T-helper 1 cell (primary cell): ENCODE measurements at places on chromosomes 1 and 21.

- DNase-seq, result no peak
These were observed 2.3 kb downstream of the PTPRU start for GRCh38 chr1:29238620-29239002.

- DNase-seq, result no peak
These were observed 113.9 kb upstream of the COL6A1 start for GRCh38 chr21:45867671-45868081.

- no peak for DNase-seq
These were observed 42.3 kb upstream of the RUNX3 start for GRCh38 chr1:24972221-24972914.

DNA sequence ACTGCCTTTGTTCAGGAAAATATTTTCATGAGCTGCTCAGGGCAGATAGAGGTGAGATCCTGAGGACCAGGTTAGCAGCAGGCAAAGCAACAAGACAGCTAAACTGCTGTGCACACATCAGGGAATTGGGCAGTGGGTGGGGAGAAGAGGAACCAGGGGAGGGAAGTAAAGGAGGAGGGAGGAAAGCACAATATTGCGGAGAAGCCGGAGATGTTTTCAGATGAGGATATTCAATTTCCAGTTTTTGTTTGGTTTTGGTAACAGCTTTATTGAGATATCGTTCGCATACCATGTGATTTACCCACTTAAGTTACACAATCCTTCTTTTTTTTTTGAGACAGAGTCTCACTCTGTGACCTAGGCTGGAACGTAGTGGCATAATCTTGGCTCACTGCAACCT is 34.5 kb downstream of the EPHA10 start:
- no peak for DNase-seq

- no peak for DNase-seq
These were observed 58.0 kb downstream of the FAAP20 start for GRCh38 chr1:2136386-2137235.

GRCh38 chr1:172321451-172321850 is 99.0 kb upstream of the C1orf105 start:
- no peak for DNase-seq

GRCh38 chr1:16605532-16606505 is 7.5 kb downstream of the NBPF1 start:
- no peak for DNase-seq

- DNase-seq, result no peak
These were observed 12.0 kb upstream of the KCNE2 start for GRCh38 chr21:34351786-34352241.

DNA sequence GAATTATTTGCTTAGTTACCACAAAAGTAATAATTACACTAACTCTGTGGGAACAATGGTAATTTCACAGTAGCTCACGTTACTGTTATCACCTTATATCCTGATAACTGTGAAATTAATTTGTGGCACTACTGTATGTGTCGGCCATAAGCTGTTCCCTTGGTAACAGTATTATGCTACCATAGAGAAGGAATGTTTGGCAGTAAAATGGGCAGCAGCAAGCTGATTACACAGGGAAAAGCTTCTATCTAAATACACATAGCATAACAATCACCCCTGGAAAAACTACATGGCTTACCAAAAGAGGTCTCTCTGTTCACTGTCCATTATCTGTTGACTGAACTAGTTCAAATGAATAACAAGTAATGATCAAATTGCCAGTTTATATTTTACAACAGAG is 124.1 kb downstream of the DPYD start:
- DNase-seq, result no peak

DNA sequence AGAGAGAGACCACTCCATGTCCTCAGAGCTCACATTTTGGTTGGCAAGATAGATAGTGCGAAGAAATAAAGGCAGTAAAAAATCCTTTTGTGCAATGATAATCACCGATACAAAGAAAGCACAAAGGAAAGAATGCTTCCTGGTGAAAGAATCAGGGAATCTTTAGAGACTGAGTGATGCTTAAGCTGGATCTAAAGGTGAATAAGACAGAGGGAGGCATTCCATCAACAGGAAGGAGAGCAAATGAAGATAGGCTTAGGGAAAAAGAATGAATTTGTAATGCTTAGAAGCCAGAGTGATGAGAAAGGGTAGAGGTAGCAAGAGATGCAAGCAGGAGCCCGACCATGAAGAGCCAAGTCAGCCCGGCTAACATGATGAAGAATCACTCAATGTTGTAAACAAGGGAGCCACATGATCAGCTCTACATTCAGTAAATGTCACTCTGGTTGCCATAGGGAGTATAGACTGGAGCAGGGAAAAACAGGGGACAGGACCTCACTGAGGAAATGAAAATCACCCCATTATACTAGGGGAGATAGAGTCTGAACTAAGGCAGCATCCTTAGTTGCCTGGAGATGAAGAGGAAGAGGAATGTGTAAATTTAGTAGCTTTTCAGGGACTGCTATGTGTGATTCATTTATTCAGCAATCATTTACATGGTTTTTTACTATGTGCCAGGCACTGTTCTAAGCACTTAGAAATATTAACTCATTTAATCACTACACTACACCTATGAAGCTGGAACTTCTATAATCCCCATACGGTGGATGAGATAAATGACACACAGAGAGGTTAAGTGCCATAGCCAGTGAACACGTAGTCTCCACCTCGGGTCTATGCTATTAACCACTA is 402.6 kb upstream of the NFIA start:
- DNase-seq, result no peak

DNA sequence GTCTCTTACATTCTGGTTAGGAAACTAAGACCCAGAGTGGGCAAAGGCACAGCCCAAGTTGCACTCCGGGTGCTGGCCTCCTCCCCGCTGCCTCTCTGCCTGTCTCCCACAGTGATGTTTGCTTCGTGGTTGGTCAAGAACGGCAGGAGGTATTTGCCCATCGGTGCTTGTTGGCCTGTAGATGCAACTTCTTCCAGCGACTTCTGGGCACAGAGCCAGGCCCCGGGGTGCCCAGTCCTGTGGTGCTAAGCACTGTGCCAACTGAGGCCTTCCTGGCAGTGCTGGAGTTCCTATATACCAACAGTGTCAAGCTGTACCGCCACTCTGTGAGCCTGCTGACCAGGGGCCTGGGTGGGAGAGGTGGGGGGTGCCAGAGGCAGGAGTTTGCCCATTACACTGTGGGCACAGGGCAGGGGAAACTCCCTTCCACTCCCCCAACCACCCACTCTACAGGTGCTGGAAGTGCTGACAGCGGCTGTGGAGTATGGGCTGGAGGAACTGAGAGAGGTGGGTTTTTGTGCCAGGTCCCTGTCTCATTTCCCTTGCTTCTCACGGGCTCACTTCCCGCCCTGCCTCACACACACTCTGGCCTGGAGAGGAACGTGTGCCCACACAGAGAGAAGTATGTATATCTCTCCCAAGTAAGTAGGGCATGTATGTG is 1.9 kb downstream of the BTBD19 start:
- peak; percentile 33 for DNase-seq

- DNase-seq, result peak; percentile 97
These were observed 22.6 kb upstream of the RNF187 start for GRCh38 chr1:228464487-228464983.

- DNase-seq, result no peak
These were observed 86.0 kb downstream of the MATN1 start for GRCh38 chr1:30637183-30637980.

DNA sequence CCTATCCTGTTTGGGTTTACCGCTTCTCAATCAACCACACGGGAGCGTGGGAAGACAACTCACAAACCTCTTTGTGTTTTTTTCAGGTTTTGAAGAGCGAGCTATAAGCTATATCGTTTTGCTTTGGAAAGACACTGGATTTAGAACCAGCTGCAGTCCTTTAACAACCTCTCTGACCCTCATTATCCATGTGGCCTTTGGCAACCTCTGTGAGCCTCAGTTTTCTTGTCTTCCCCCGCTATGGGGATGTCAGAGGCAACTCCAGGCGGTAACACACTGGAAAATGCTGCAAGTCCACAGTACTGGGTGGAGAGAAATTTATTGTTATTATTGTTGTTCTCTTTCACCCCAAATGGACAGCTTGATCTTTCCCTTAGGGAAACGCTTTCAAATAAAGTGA is 100.0 kb downstream of the ETS2 start:
- no peak for DNase-seq

- DNase-seq, result no peak
These were observed 187.8 kb upstream of the HP1BP3 start for GRCh38 chr1:20974951-20975350.

DNA sequence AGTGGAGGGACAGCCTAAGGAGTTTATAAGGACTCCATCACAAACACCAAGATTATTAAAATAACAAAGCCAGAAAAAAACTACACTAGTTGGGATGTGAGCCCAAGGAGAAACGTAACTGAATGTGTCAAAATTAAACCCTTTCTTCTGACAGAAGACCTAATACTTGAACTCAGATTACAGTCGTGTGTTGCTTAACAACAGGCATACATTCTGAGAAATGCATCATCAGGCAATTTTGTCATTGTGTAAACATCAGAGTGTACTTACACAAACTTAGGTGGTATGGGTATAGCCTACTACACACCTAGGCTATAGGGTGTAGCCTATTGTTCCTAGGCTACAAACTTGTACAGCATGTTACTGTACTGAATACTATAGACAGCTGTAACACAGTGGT is 23.4 kb downstream of the DSTYK start:
- no peak for DNase-seq

- DNase-seq, result no peak
These were observed 62.5 kb upstream of the ZP4 start for GRCh38 chr1:237953238-237953637.

GRCh38 chr1:101166583-101167120 is 70.2 kb upstream of the S1PR1 start:
- DNase-seq, result no peak

GRCh38 chr1:81660286-81660685 is 140.4 kb upstream of the ADGRL2 start:
- no peak for DNase-seq

DNA sequence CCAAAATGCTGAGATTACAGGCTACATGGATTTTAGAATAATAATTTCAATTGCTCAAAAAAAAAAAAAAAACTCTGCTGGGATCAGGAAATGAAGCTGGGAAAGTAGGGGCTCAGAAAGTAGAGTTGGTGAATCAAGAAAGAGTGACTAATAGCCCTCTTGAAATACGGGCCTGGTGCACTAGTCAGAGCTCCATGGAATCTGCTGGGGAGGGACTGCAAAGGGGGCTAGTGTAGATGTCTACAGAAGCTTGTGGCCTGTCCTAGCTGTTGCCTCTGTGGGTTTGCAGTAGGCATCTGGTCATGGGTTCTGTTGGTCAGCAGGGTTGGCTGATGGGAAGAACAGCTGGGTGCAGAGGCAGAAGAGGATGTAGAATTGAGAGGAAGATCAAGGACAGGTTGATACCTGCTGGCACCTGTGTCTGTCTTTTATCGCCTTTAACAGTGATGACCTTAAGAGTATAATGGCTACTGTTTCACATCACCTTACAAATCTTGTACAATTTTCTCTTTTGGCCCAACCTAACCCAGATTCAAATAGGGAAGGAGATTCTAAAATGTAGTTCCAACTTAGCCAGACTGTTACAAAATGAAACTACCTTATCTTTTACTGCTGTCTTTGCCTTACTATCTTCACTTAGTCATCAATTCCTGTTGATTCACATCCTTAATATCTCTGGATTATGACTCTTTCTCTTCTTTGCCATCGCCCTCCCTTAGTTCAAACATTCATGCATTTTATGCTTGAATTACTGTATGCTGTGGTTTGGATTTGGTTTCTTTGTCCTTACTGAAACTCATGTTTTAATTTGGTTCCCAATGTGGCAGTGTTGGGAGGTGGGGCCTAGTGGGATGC is 126.2 kb downstream of the GIPC2 start:
- no peak for DNase-seq

GRCh38 chr1:243842161-243842560 is 7.9 kb downstream of the AKT3 start:
- DNase-seq, result no peak

DNA sequence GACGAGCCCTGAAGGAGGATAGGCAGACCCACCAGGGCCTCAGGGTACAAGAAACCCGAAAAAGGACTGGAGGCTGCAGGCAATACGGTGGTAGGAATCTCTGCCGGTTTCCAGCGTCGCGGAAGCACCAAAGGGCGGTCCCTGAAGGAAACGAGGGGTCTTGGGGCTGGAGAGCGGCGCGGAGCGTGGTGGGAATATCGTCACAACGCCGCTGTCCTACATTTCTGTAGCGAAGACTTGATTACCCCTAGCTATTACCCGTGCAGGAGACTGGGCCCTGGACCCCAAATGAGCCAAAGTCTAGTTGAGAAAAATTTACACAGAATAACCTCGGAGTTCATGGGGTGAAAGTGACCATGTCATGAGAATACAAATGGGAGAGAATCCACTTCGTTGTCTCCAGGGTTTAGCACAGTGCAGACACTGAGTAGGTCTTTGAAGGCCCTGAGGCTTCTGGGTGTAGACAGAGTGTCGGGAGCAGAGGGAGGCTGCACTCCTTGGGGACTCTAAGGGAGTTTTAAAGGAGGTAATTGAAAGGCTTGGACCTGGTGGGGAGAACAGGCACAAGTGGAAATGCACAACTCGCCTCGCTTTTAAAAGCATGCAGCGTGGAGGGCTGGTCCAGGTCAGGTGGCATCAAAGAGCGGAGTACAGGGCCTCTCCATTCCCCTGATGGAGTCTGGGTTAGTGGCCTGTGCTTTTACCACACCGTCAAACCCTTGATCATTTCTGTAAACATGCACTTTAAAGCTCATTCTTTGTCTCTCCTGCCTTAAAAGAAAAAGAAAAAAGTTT is 1.5 kb downstream of the ATP1A1 start:
- DNase-seq, result peak; percentile 24

- no peak for DNase-seq
These were observed 39.6 kb upstream of the TBX15 start for GRCh38 chr1:119027759-119028158.

- no peak for DNase-seq
These were observed 373.1 kb upstream of the USP24 start for GRCh38 chr1:55588309-55588708.

DNA sequence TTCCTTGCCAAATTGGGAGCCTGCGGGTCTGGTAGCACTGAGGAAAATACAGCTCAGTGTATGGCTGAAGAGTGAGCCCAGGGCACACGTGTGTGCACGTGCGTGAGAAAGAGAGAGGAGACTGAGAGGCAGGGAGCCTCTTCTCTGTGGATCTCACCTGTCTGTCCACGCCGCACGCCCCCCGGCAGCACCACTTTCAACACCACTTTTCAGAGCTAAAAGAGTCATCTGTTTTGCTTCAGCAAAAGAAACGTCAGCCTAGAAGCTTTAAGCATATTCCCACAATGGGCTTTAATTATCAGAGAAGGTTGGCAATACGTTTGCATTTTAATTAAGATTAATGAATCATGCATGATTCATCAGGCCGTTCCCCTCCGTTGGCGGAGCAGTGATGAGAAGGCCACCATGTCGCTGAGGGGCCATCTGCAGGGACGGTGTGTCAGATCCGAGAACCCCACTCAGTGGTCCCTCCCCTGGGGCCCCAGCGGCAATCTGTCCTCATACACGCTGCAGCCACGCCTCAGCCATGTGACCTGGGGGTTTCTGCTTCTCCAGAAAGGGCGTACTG is 56.8 kb downstream of the SIK1 start:
- DNase-seq, result no peak

DNA sequence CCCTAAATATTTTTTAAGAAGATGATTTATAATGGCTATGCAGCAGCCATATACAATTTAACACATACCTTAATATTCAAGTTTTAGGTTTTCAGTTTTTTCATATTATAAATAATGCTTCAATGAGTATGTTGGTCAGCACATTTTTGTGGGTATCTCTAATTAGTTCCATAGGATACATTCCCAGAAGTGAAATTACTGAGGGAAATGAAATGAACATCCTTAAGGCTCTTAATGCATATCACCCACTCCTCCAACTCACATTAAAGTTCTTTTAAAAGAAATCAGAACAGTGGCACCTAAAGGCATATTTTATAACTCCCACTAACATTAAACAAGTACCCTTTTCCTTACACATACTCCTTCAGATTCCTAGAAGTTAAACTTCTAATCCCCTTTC is 56.1 kb downstream of the EYA3 start:
- no peak for DNase-seq
